NCI-H774 (cell line): ENCODE measurements at places on chromosomes 2 and 18.

GRCh38 chr2:224366267-224366844, 35.6 kb downstream of the FAM124B start:
- no peak for DNase-seq

DNA sequence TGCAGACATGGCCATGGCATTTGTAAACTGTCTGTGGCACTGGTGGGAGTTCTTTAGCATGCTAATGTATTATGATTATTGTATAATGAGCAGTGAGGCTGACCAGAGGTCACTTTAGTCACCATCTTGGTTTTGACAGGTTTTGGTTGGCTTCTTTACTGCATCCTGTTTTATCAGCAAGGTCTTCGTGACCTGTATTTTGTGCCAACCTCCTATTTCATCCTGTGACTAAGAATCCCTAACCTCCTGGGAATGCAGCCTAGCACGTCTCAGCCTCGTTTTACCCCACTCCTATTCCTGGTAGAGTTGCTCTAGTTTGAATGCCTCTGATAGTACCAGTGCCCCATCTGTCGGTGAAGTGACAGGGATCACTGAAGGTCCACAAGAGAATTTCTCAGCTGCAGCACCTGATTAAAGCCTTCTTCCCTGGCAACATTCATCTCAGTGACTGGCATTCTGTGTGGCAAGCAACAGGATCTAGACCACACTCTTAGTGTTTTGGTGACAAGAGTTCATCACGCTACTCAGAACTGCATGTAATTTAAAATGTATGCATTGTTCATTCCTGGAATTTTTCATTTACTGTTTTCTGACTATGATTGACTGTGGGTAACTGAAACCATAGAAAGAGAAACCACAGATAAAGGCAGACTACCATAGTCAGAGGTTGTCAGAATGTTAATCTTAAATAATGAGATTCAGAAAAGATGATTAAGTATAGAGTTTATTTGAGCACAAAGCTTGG, 43.0 kb upstream of the GPR39 start:
- no peak for DNase-seq

DNA sequence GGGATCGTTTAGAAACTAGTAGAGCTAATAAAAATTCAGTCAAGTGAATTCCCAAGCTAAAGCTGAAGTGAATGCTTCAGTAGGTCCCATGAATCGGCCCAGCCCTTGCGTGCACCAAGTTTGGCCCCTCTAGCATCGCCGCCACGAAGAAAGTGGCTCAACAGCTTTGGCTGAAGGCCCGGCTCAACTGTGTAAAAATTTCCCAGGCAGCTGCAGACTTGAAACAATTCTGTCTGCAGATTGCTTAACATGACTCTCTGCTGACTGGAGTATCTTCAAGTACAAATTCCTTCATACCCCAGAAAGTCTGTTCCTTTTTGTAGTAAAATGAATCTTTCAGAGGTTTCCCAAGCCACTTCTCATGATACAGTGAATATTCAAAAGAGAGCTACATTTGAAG, 32.7 kb downstream of the ALMS1 start:
- DNase-seq = no peak

DNA sequence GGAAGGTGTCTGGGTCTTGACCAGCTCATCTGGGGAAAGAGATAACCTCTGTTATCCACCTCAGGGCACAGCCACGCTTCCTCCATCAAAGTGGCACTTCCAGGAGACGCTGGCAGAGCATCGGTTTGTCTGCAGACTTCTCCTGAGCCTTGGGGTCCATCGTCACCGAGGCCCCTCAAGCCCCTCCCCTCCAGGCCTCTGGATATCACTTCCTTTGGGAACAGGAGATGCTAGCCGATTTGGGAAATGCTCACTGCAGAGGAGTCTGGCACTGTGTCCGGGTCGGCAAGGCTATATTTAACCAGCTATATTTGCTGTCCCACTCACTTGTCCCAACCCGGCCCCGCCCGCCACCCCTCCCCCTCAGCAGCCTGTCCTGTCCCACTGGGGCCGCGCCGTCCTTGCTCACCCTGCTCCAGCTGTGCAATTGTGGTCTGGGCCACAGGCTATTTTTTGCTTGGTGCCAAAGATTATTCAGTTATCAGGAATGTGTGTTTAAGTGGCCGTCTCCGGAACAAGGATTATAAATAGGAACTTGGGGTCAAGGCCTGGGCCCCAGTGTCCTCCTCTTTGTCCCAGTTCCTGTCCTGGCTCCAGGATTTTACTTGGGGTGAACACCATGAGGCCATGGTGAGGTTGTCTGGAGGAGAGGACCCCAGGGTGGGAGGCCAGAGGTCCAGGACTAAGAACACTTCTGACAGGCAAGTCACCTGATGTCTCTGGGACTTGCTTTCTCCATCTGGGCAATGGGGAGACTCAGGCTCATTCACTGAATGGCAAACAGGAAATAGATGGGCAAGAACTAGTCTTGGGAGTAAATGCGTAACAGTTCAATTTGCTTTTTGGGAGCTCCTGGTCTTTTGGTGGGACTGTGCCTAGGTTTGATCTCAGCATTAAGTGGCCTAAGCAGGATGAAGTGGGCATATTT, 263.6 kb downstream of the DYSF start:
- no peak for DNase-seq

DNA sequence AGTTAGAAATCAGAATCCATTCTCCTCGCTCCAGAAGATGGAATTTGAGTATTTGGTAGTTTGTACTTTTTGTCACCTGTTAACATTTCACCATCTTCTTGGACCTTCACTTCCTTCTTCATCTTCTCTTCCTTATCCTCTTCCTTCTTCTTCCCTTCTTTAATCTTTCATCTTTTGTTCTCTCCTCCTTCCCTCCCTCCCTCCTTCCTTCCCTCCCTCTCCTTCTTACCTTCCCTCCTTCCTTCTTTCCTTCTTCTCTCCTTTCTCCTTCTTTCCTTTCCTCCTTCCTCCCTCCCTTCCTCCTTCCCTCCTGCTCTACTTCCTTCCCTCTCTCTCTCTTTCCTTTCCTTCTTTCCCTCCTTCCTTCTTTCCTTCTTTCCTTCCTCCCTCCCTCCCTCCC, 31.1 kb upstream of the LTBP1 start:
- no peak for DNase-seq

GRCh38 chr2:220445429-220446105, 818.1 kb downstream of the SLC4A3 start:
- DNase-seq = no peak

DNA sequence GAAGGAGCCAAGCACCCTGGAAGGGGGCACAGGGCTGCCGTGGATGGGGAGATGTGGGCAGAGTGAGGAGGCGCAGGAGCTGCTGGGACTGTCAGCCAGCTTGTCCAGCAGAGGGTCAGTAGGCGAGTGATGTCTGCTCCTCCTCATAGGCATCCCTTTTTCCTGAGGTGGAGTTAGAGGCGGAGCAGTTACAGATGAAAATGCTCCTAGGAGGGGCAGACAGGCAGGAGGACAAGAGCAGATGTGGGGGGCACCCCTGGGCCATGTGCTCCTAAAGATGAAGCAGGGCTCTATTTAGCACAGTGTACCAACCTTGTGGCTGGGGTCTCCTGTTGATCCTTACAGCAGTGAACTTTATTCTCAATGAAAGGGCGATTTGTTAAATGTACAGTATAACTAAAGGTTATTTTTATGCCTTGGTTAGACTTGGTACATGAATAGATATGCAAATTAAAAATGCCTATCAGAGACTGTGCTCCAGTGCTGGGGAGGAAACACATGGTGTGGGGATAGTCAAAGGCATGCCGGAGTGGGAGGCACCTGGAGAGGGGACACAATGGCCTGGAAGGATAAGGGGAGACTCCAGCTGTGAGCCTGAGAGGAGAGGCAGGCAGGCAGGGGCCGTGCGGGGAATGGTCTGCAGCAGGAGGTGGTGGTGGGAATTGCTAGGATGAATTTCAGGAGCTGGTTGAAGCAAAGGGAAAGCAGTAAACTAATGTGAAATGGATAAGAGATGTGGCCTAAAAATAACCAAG, 175.3 kb downstream of the CLIP4 start:
- no peak for DNase-seq

DNA sequence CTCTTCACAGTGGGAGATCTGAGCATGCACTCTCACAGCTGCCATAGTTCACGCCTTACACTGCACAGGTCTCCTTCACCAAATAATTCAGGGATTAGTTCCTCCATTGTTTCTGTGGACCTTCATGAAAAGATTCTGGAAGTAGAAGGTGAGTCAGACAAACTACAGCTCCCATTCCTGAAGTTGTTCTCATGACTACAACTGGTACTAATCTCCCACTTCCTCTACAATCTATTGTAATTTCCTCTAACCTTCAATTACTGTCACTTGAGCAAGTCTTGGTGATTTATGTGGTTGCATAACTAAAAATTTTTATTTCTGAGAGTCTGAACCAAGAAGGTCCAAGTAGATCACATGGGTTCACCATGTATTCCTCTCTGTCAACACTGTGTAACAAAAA, 128.7 kb downstream of the XIRP2 start:
- no peak for DNase-seq
